ENCODE measurements at places on chromosomes 7 and 10.

DNA sequence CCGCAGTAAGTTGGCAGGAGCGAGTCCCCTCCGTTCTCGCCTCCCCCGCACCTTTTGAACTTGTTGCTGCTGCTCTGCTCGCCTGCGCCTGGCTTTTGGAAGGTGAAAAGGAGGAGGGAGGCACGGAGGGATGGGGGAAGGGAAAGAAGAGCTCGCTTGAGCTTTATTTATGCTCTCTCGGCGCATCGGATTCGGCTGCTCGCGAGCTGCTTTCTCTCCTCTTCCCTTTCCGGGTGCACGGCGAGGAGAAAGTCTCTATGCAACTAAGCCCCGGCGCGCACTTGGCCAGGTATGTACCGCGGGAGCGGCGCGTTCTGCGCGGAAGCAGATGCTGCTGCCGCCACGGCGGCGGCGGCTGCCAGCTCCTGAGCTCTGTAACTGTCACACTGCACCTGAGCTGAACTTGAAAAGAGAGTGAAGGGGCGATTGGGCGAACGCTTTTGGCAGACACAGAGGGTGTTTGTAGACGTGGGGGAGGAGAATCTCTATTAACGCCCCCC is 551 bp downstream of the KCND2 start:
- DNase-seq: no peak

DNA sequence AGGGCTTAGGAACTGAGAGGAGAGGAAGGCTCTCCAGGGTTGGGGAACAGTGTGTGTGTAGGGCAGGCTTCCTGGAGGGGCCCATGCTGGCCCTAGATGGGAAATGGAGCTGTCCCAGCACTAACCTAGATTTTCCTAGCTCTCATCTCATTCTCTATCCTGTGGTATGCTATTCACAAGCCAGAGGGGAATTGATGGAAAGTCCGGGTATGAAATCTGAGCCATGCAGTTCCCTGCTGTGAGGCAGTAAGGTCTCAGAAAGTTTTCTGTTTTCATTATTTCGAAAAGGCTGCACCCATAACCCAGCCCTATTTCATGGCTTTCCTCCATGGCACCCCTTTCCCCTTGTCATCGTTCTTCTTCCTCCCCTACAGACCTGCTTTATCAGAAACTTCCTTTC is 220.3 kb downstream of the RPS24 start:
- DNase-seq: no peak

GRCh38 chr7:151794508-151795167 is 82.3 kb downstream of the PRKAG2 start:
- DNase-seq: no peak

- DNase-seq: no peak
These were observed 24.9 kb downstream of the TECTB start for GRCh38 chr10:112308125-112308502.

GRCh38 chr10:101772895-101773761 is 2.8 kb downstream of the FGF8 start:
- no peak for DNase-seq

DNA sequence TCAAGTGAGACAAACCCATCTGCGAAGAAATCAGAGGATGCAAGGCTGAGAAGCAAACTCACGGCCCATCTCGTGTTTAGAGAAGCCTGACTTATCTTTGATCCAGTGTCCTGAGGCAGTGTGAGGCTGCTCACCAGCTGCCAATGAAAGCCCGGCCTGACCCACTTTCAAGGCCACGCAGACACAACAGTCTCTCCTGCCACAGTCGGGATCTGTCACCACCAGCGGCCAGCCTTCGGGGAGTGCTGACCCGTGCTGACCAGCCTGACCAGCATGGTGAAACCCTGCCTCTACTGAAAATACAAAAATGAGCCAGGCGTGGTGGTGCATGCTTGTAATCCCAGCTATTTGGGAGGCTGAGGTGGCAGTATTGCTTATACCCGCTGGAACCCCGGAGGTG is 7.4 kb upstream of the DNAJB6 start:
- DNase-seq: no peak

DNA sequence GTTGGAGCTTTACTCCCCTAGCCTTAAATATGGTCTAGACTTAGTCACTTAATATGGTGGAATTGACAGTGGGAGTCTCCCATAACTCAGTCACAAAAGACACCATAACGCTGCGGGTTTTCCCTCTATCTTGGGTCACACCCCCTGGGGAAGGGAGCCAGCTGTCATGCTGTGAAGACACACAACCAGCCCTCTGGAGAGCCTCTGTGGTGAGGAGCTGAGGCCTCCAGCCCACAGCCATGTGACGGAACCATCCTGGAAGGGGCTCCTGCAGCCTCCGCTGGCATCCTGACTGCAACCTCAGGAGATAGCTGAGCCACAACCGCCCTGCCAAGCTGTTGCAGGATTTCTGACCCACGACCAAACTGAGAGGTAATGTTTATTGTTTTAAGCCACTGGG is 37.9 kb downstream of the PAXIP1 start:
- no peak for DNase-seq

DNA sequence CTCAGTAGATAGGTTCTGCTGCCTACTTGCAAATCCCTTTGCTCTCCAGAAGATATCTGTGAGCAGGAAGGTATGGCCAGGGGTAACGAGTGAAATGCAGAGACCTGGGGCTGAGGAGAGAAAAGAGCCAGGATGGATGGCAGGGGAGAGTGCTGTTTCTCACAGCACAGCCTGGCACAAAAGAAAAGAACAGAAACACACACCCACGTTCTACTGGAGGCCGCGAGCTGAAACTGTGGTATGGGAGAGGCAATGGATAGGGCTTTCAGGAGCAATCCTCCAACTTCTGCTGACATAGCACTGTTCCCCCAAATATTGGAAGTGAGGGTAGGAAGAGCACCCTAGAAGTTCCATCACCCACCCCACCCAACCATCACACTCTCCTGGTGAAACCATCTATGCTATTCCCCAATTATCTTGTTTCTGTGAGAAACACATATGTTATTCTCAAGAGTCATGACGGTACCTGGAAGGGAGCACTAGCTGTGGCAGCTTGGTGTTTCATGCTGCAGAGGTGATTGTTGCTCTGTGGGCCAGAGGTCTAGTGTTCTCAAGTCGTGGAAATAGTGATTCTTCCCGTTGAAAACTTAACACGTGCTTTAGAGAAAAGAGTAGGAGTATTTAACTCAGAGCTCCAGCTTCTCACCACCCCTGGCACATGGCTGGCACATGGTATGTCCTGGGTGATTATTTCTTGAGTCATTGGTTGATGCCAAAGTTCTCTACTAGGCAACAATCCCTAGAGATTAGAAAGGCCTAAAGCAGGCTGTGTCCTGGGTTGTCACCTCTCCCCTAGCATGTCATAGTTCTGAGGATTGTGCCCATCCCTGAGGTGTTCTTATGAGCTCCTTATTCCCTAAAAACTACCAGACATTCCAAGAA is 198.3 kb downstream of the PLXNA4 start:
- DNase-seq: no peak

GRCh38 chr7:102045681-102046372 is 228.4 kb downstream of the CUX1 start:
- no peak for DNase-seq

DNA sequence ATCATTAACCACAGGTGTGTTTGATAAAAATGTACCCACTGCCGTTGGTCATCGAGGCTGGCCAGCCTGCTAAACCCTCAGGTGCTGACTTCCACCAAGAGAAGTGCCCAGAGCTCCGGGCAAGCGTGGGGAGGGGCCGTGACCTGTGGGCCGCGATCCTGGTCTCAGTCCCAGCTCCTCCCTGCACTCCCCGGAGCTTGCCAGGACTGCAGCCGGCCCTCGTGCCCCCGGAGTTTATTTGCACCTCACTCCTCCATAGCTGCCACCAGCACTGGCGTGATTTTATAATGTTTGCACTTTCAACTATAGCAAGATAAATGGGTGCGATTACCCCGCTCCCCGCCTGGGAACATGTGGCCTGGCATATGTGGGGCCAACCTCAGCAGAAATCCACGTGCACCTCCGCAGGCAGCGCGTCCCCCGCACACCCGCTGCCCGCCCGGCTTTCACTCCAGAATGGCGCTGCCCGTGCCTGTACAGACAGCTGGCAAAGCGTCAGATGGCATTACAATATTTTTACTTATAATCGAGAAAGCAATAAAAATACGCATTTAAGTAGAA is 30.8 kb downstream of the UNCX start:
- DNase-seq: no peak

GRCh38 chr10:131891196-131891928 is 9.4 kb upstream of the PPP2R2D start:
- no peak for DNase-seq

DNA sequence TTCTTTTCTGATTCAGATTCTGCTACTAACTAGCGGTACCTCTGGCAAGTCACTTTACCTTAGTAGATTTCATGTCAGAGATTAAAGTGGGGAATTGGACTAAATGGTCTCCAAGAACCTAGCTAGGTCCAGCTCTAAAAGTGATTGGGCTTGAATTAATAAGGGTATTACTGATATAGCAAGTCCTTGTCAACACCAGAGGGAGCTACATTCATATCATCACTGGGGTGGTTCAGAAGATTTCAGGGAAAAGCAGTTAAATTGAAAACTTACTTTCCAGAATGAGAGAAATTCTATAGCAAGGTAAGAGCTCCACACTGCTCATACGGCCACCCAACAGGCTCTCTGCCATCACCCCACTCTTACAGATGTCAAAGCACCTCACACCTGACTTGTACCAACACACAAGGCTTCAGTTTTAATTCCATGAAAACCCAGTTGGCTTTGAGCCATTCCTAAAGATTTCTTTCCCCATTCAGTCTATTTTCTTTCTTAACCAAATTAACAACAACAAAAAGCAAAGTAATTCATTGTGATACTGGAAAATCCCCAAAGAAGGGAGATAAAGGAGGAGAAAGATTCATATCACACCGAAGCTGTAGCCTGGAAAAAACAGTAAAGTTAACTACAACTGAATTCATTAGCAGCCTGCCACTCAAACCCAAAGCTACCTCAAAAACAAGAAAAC is 38.0 kb upstream of the SPOCK2 start:
- DNase-seq: no peak

GRCh38 chr10:117226813-117227451 is 14.0 kb upstream of the SLC18A2 start:
- no peak for DNase-seq

- DNase-seq: no peak
These were observed 494.4 kb downstream of the TCERG1L start for GRCh38 chr10:130817046-130817624.

DNA sequence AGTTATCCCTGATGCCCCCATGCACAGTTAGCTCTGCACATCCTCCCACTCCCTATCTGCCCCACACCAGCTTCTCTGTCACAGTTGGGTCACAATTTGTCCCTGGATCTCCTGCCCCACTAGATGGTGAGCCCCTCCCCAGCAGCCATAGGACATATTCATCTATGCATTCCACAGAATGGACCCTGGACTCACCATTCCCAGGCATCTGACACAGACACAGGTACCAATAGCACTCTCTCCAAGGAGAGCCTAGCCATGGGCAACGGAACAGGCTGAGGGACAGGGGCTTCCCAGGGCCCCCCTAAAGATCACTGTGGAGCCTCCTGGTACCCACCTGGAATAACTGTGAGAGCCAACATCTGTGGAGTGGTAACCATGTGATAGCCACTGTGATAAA is 34.7 kb upstream of the EEPD1 start:
- no peak for DNase-seq

- peak; percentile 19 for DNase-seq
These were observed 14.2 kb upstream of the SYPL1 start for GRCh38 chr7:106126170-106126938.

DNA sequence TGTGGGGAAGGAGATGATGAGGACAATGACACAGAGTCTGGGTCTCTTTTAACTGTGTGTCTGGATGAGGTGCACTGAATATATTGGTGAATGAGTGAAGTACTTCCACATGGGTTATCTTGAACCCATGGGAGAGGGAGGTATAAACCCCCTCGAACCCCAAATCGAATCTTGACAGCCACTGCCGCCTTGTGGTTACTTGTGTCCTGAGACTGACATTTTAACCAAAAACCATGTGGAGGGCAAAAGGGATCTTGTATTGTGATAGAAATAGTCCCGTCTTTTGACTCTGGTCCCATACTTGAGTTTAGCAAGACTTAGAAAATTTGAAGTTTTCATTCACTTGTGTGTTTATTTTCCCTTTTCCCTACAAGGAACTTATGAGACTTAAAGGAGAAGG is 283.3 kb downstream of the PHTF2 start:
- DNase-seq: no peak

GRCh38 chr7:4734587-4735345 is 40.7 kb upstream of the AP5Z1 start:
- DNase-seq: no peak

GRCh38 chr7:157528785-157529341 is 192.1 kb downstream of the DNAJB6 start:
- DNase-seq: no peak

DNA sequence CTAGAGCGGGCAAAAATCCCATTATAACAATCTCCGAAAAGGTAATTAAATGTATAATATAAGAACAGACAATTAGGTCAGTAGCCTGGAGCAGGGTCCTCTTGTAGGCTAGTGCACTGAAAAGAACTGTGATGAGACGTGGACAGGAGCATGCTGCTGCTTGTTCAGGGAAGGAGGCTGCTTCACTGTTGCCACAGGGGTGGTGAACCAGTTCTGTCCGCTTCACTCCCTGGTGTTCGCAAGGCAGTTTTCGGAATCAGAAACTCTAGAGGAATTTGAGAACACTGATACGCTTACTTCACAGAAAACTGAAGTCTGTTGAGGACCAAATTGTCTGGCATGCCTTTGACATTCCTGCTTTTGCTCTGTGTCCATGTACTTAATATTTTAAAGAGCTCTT is 17.4 kb downstream of the ZNRF2 start:
- DNase-seq: no peak

- DNase-seq: no peak
These were observed 14.9 kb upstream of the MPP7 start for GRCh38 chr10:28317760-28318159.

GRCh38 chr10:63423494-63423893 is 42.3 kb downstream of the JMJD1C start:
- DNase-seq: no peak

- no peak for DNase-seq
These were observed 134.9 kb downstream of the RAMP3 start for GRCh38 chr7:45292481-45292880.

DNA sequence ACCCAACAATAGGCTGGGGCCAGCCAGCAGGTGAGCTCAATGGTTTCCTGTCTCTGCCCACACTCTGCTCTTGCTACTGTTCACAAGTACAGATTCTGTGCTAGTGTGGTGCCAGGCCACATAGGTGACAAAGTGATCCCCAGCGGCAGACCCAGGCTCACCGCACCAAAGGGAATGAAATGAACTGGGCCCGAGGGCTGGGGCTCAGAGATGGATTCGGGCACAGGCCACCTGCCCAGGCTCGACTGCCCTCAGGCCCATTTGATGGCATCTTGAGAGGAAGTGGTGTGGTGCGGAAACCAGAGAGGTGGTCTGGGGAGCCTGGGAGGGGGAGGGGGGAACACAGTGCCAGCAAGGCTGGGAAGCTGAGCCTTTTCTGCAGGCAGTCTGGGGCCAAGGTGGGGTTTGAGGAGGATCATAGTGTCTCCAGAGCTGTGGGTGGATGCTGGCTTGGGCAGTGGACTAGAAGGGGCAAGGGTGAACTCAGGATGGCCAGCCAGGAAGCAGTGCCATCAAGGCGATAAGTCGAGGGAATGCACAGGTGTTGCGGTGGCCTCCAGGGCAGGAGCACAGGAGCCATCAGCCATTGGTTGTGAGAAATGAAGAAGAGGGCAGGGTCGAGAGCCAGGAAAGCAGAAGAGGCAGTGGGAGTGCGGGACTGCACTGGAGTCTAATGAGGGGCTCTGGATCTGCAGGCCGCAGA is 85.2 kb downstream of the ARHGAP22 start:
- DNase-seq: no peak

All from effector memory CD8-positive, alpha-beta T cell (primary cell).